ENCODE measurements at places on chromosomes 12 and 14. TPM values are rescaled to one million over a fixed set of nuclear protein-coding genes. Genes with fewer than 3 reads are reported as not detected.

DNA sequence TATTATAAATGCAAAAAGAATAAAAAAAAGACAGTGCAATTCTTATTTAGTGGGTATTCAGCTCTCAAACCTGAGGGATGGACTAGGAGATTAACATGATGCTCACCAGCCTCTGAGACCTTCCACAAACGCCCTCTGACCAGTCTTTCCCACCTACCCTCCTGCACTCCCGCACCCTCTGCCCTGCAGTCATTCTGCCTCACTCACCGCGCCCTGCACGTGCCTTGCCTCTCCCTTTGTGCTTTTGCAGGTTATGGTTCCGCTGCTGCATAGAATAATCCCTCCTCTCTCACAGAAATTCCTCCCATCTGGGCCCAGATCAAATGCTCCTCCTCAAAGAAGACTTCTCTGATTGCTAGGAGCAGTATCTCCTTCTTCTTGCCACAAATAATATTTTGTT is 28.5 kb upstream of the TMCC3 start:
- no peak for DNase-seq

DNA sequence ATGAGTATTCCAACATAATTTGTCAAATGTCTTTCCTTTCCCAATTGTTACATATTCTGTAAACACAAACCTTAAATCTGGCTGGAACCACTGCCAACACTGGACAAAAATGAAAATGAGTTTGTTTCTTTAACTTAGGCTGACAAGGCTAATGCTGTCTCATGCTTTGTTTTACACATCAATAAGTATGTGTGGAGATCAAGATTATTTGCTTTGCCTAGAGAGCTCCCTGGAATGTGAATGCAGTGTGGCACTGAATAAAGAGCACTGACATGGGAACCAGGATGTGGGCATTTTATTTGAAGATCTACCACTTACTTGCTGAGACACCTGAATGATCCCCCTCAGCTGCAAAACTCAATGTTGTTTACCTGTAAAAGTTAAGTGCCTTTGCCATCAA is 61.7 kb downstream of the RALGAPA1 start:
- DNase-seq = no peak

- DNase-seq = no peak
These were observed 29.5 kb upstream of the C12orf76 start for GRCh38 chr12:110077800-110078199.

DNA sequence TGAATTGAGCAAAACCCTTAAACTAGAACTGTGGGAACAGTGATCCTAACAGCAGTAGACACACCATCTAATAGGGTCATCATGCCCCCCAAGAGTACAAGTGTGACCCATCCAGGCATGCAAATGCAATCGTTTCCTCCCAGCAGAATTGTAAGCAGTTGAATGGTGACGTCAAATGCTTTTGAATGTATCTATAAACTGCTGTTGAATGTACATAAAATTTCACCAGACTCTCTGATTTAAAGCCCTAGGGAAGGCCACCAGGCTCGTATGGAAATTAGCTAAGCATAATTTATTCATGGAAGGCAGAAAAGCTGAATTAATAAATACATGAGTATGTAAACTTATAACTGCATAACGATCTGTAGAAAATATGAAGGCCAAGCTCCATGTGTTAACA is 482.9 kb downstream of the EGLN3 start:
- no peak for DNase-seq

GRCh38 chr12:127664901-127665300 is 602.1 kb upstream of the TMEM132C start:
- no peak for DNase-seq

DNA sequence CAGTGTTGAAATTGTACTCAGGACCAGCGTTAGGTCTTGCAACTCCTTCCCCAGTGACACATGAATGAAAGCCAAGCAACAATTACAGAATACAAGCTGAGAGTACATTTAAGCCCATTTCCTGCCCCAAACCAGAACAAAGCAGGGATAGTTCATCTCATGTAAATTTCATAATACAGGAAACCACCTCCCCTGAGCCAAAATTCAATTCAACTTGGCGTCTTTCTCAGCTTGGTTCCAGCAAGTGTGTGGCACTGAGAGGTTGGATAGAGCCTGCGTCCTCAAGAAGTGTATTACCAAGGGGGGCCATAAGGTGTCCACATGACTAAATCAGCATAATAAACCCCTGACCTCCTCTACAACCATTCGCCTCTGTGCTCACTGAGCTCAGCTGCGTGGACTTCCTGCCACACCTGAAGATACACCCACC is 278.9 kb upstream of the CRY1 start:
- DNase-seq = no peak

Gene FGF6
- total RNA-seq = not detected

Gene BATF
- total RNA-seq = 1.8 TPM

- no peak for DNase-seq
These were observed at the start of gene KRT6C for GRCh38 chr12:52473768-52474167. TSS of gene KRT6C (minus strand) at chr12:52473805. CDS start at chr12:52473737, 68 bp downstream.

Gene ALDH1L2
- total RNA-seq = 7.4 TPM

Gene NIN
- total RNA-seq = 41.9 TPM

GRCh38 chr12:65188179-65188701 is 18.9 kb downstream of the LEMD3 start:
- no peak for DNase-seq

GRCh38 chr12:1862973-1863372 is 42.6 kb downstream of the LRTM2 start:
- DNase-seq = no peak

DNA sequence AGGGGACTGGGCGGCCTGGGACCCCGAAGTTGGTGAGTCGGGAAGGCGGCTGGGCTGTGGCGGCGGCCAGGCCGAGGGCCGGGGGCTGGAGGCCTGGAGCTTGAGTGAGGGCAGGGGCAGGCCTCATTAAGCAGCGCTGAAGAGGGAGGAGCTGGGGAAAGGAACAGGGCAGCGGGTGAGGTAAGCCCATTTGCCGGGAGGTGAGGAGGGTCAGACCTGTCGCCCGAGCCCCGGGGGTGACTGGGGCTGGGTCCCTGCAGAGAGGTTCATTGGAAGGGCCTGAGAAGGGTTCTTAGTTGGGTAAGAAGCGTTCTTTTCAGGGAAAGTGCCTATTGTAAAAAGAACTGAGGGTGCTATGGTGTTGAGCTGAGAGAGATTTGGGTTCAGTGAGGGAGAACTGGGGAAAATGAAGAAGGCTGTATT is 441 bp downstream of the RAB5B start:
- peak; percentile 58 for DNase-seq

DNA sequence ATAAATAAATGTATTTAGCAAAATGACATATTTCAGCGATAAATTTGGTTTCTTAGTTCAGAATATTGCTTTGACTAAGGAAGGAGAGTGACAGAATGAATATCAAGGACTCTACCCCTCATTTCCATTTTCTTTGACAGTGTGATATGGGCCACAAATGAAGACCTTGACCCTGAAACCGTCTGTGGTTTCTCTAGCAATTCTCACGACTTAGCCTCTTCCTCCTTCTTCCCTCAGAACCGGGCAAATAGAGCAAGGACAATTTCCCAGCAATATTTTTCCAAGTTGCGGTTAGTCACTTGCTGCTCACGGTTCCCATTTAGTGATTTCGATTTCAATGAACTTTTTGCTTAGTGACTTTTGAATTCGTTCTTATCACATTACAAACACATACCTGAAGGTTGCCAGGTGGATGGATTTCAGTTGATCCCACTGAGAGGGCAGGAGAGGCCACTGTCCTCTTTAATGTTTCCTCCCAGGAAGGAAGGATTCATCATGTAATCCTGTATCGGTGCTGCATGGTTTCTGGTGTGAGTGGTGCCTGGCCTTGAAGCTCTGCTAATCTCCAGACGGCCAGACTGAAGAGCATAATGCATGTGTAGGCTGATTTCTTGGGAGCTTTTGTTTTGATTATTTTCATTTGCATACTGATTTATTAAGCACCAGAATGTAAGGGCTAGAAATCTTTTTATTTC is 77.6 kb downstream of the CHST11 start:
- no peak for DNase-seq

- DNase-seq = no peak
These were observed 30.5 kb downstream of the BCL11B start for GRCh38 chr14:99241325-99242010.

- no peak for DNase-seq
These were observed 305.2 kb upstream of the PDE3A start for GRCh38 chr12:20063116-20063515.

DNA sequence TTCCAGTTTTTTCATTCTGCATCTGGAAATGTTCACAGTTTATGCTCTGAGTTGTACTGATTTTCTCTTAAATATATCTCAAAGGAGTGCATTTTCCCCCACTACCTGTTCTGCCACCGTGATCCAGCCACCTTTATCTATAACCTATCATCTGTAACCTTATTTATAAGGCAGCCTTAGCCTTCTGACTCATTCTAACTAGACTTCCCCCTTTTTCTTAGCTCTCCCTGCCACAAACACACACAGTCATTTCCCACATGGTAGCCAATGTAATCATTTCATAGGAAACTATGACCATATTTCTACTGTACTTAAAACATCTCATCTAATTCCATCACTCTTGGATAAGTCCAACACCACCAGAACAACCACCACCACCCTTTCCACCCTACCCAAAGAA is 10.8 kb upstream of the GYS2 start:
- DNase-seq = no peak

GRCh38 chr14:24084440-24084839 is 9.7 kb upstream of the PCK2 start:
- no peak for DNase-seq

DNA sequence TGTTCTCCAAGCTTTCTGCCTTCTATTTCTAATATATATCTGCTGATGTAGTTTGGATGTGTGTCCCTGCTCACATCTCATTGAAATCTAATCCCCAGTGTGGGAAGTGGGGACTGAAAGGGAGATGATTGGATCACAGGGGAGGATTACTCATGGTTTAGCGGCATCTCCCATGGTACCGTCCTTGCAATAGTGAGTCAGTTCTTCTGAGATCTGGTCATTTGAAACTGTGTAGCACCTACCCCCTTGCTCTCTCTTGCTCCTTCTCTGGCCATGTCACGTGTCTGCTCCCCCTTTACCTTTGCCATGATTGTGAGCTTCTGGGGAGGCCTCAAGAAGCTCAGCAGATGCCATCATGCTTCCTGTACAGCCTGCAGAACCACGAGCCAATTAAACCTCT is 26.2 kb upstream of the ALX1 start:
- no peak for DNase-seq

Gene CRIP2
- total RNA-seq = 843 TPM

Gene GLIPR1L1
- total RNA-seq = not detected

GRCh38 chr14:76413962-76414600 is 38.1 kb downstream of the ESRRB start:
- no peak for DNase-seq

Gene B4GALNT3
- total RNA-seq = 20.9 TPM

DNA sequence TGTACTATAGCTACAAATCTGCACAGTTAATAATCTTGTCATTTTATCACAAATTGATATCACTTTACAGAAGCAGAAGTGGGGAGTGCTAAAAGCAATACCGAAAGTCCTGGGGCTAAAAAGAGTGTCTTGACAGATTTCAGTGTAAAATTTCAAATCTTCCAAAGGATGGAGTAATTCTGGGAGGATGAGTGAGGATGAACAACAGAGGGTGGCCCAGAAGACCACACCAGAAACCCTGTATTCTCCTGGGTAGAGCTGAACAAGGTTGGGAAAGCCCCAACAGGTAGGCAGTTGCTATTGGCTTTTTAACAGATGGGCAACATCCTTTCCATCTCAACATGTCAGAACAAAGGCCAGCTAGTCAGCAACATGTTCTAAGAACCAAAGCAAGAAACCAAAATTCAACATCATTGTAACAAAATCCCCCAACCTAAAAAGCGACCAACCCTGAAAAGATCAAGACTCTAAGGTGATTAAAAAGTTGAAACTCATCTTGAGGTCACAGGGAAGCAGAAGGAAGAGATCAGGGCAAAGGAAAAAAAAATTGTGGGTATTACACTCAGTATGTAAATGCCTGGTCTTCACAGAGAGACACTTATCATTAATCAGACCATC is 38.8 kb downstream of the CBX5 start:
- DNase-seq = no peak

Gene SPIC
- not detected for total RNA-seq
